ENCODE measurements at places on chromosomes 6 and 20. TPM values are rescaled to one million over a fixed set of nuclear protein-coding genes. Genes with fewer than 3 reads are reported as not detected.

DNA sequence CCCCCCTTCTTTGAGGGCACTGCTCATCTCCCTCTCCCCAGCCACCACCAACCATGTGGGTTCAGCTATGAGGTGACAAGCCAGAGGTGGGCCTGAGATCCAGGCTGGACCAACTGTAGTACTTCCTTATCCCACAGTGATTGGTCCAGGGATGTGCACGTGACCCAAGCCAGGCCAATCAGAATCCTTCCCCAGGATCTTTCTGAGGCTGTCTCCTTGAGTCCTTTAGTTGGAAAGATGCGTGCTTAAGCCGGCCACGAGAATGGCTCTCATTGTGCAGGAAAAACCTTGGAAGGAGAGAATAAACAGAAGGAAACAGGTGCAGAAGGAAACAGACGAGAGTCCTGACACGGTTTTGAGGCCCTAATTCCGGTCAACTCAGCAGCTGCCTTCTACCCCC is 39.2 kb downstream of the ZC3H12D start:
- DNase-seq: no peak

DNA sequence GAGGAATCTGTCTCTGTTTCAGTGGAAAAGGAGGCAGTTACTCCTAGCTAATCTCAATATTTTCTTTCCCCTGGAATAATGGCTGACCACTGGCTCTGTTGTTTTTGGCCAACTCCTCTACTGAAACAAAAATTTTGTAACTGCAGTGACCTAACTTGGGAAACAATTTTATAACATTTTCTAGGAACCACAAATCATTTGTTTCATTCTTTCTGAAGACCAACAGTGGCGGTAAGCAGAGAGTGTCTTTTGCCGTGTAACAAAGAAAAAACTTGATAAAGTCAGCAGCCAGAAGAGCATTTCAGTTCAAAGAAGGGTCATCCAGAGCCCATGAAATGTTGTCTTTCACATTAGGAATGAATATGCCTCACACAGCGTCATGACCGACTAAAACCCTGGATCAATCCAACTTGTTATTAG is 11.8 kb upstream of the BFSP1 start:
- no peak for DNase-seq

DNA sequence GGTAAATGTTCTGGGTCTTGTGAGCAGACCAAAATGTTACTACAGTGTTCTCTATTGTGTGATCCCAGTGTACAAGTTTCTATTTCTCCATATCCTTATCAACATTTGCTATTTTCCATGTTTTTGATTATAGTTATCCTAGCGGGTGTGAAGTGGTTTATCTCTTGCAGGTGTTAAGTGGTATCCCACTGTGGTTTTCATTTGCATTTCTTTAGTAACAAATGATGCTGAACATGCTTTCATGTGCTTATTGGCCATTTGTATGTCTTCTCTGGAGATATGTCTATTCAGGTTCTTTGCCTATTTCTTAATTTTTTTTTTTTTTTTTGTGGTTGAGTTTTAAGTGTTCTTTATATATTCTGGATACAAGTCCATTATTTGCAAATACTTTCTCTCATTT is 35.5 kb downstream of the NSFL1C start:
- no peak for DNase-seq

DNA sequence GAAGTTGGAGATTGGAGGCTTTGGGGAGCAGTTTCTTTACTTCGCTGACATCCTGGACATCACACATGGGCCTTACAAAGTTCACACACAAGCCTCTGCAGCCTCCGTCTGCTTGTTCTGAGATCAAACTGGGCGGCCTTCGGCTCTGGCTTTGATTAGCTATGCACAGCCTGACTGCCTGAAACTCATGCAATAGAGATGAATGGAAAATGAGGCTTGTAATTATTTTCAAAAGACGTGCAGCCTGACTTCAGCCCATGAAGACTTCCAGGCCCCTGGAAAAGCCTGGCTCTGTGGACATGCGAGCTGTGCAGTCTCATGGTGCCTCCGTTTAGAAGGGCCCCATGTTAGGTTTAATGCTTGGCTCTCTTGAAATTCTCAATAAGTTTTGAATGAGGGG is 480.5 kb upstream of the SULF2 start:
- DNase-seq: no peak

- DNase-seq: no peak
Measured at GRCh38 chr6:40774932-40775331, 187.8 kb upstream of the LRFN2 start.

GRCh38 chr6:84521511-84521910 is 242.9 kb downstream of the TBX18 start:
- DNase-seq: no peak

DNA sequence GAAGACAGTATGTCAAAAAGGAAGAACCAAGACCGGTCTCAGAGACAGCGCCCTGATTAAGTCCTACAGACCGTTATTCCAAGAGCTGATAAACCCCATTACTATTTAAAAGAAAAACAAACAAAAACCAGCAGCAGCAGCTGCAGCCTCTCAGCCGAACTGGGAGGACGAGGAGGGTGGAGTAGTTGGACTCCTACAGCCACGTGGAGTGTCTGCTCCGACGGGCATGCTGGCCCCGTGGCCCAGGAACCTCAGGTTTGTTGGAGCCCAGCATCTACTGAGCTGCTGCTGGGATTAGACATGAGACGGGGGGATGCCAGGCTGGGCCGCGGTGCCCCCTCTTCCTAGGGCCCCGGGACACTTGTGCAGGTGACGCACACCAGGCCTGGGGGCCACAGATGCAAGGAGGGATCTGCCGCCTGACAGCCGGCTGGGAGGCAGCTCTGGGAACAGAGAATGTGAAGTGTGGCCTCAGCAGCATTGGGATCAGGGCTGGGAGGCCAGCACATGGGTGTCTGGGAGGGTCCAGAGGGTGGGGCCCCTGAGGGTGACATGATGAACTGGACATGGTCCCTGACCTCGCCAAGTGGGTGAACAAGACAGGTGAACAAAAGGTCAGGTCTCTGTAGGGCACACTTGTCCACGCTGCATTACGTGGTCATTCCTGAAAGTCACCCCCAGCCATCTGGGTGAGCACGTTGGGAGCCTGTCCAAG is 2.9 kb upstream of the ZBTB46 start:
- no peak for DNase-seq

- DNase-seq: no peak
Measured at GRCh38 chr6:154267508-154268106, 89.0 kb downstream of the IPCEF1 start.

MLN gene
- polyA plus RNA-seq: not detected

- DNase-seq: no peak
Measured at GRCh38 chr6:111865049-111865585, 8.1 kb downstream of the FYN start.

IL17F gene
- polyA plus RNA-seq: not detected

BNIP5 gene
- 0.09 TPM for polyA plus RNA-seq

Measured in forelimb muscle (tissue), 1 donor.